Pancreas (tissue), 10 donors: ENCODE measurements at places on chromosomes 16 and 17. TPM values are rescaled to one million over a fixed set of nuclear protein-coding genes. Genes with fewer than 3 reads are reported as not detected.
A peak's percentile ranks its signal among the peaks of the same experiment; 100 is the strongest.

GRCh38 chr16:56628486-56629350 is 3.1 kb downstream of the MT1E start:
- no peak for DNase-seq

DNA sequence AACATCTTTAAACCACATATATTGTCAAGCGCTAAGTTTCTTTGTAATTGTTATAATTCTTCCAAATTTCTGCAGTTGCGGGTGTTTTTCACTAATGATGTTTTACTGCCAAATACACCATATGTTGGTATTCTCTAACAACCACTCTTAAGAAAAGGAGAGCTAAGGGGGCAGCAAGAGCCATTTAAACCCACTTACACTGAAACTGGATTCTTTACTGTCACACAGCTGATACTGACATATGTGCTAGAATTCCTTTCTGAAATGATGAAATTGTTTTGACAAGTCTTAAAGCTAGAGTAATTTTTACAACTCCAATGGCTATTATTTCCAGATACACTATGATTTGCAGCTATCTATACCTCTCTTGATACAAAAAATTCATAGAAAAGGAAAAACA is 483.1 kb downstream of the CDH11 start:
- DNase-seq: no peak

GRCh38 chr17:6028294-6028693 is 41.9 kb upstream of the WSCD1 start:
- no peak for DNase-seq

- DNase-seq: no peak
Observed at GRCh38 chr16:87721622-87722585, 43.9 kb downstream of the KLHDC4 start.

DNA sequence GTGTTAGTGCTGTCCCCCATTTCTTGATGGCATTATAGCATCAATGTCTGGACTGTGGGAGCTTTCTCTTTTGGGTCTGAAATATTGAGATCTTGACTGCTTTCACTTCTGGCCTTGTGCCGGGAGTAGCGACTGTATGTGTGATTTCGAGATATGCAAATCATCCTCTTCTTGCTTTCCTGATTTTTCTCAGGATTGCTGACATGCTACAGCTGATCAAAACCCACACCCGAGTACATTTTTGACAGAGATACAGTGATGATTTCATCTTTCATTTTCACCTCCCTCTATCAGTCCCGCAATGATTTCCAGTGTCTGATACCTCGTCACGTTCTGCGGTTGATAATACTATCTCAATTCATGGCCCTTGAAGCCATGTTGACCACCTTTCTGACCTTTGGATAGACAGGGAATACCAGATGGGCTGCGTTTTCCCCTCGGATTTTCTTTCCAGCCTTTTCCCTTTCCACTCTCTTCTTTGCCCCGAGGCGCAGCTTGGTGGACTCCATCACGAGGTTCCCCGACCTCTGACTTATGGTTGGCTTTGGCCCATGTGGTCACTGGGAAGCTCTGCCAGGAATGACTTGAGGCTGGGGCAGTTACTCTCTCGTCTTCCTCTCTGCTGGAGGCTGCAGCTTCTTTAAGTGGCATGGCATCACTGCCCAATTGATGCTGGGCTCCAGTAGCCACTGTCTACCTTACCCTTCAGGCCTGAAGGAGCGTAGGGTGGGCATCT is 184.4 kb downstream of the SNX29 start:
- no peak for DNase-seq

GRCh38 chr16:83942815-83943515 is 10.1 kb upstream of the OSGIN1 start:
- DNase-seq: no peak

DNA sequence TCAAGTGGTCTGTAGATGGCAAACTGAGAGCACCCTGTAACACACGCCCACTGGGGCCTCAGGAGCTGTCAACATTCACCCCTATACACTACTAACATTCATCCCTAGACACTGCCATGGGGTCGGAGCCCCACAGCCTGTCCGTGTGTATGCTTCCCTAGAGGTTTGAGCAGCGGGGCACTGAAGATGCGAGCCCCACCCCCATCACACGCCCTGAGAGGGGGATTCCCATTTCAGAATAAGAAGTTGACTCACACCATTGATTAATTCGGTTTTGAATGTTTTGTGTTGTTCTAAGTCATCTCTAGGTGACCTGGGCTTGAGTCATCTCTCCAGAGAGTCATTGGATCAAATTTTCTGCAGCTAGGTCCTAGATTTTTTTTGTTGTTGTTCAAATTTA is 37.3 kb upstream of the MMD start:
- no peak for DNase-seq

GRCh38 chr17:82519971-82520903 is 705 bp downstream of the FOXK2 start:
- peak; percentile 40 for DNase-seq

DNA sequence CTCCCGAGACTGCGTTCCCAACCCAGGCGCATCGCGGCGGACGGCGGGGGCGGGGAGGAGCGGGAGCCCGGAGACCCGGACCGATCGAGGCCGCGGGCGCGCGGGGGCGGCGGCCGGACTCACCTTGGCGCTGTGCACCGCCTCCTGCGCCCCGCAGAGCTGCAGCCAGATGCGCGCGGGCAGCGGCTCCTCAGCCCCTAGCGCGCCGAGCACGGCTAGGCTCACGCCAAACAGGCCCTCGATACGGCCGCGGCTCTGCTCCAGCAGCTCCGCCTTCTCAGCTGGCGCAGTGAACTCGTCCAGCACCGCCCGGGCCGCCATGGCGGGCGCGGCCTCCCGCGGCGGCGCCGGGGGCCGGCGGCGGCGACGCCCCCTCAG is 339 bp downstream of the N4BP1 start:
- peak; percentile 91 for DNase-seq

The LAT gene
- 3.0 TPM for total RNA-seq

The CPPED1 gene
- 2.9 TPM for total RNA-seq

The SLC6A2 gene
- not detected for total RNA-seq

The TP53TG3C gene
- total RNA-seq: not detected
